ENCODE measurements at places on chromosomes 1 and 21.

- no peak for DNase-seq
Measured at GRCh38 chr1:118206966-118207365, 21.9 kb upstream of the SPAG17 start.

- no peak for DNase-seq
Measured at GRCh38 chr1:103024051-103024450, 84.3 kb downstream of the COL11A1 start.

- DNase-seq, result no peak
Measured at GRCh38 chr21:34129901-34130715, 56.7 kb downstream of the MRPS6 start.

DNA sequence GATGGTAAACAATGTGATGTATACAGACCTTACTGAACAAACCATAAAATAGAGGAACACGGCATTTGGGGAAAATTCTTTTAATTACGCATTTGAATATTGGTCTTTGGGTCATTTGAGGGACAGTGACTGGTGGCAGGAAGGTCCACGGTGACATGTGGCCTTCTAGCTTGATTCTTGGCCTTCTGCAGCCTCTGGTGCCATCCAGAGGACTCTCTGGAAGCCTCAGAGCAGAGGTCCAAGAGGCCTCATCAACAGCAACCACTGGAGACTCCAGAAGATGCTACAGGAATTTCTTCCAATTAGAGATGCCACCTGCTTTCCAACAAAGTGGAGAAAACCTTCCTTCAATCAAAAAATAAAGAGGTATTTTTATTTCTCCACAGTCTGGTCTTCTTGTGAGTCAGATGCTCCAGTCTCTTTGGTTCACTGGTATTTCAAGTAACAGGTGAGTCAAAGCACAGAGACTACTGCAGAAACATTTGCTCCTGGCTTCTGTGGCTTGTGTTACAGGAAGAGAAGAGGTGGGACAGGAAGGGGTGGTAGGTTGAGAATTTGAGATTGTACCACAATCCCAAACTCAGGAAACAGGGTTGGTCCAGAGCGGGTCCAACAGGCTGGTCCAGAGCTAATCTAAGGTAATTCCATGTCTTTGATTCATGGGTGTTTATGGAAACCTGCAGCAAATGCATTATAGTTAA is 2.7 kb upstream of the F5 start:
- DNase-seq, result no peak

DNA sequence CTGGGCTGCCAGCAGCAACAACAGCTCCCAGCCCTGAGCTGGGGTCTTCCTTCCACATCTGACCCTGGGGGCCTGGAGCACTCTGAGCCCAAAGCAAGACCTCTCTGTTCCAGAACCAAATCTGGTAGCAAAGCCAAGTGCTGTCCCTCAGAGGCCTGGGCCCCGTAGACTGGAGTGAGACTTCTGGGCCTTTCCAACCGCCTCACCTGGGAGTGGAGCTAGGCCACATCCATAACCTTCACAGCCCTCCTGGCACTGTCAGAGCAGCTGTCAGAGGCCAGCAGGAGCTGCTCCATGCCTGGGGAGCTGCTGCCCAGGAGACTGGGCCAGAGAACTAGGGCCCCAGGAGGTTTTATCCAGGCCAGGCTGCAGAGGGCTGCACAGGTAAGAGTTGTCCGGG is 15.4 kb upstream of the SLC5A9 start:
- no peak for DNase-seq

DNA sequence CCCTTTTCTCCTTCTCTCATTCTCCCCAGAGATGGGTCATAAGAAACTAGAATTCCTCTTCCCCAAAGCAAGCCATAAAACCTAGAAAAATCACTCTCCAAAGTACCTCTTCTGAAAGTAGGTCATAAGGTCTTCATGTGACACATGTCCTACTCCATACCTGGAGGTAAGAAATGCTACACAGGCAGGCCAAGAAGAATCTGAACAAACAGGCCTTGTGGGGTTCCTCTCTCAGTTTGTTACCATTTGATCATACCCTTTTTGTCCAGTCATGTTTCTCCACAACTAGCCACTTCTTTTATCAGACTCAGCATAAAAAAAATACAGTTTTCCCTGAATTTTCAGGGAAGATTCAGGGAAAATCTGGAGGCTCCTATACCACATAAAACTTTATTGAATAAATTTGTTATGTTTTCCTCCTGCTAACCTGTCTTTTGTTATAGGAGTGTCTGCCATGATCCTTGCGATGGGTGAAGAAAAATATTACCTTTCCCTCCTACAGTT is 134.4 kb upstream of the LMO4 start:
- DNase-seq, result no peak

GRCh38 chr1:247110627-247111258 is 6.6 kb upstream of the ZNF669 start:
- no peak for DNase-seq

GRCh38 chr1:216020743-216021345 is 402.4 kb downstream of the USH2A start:
- DNase-seq, result no peak

GRCh38 chr1:117371441-117372151 is 4.3 kb downstream of the MAN1A2 start:
- no peak for DNase-seq

DNA sequence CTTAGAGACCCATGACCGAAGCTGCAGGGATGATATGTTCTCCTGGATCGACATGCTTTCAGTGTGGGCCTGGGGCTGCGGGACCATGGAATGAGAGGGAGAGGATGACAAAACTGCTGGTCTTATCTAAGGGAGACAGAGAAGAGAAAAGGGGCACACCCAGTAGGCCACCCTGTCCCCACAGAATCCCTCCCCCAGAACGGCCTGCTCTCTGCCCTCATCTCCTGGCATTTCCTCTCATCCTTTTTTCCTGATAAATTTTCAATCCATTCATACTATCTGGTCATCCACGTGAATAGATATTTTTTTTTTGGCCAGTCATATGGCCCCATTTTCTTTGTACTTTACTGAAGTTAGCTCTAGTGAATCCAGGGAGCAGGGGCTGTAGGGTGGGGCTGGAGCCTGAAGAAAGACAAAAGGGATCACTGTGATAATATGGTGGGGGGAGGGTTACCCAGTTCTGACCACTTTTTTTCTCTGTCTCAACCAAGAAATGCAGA is at the start of gene PKLR:
Gene PKLR (minus strand): TSS at position 97 of the 500 bp plus-strand sequence. CDS start 43 bp downstream, at position 54.
- no peak for DNase-seq

DNA sequence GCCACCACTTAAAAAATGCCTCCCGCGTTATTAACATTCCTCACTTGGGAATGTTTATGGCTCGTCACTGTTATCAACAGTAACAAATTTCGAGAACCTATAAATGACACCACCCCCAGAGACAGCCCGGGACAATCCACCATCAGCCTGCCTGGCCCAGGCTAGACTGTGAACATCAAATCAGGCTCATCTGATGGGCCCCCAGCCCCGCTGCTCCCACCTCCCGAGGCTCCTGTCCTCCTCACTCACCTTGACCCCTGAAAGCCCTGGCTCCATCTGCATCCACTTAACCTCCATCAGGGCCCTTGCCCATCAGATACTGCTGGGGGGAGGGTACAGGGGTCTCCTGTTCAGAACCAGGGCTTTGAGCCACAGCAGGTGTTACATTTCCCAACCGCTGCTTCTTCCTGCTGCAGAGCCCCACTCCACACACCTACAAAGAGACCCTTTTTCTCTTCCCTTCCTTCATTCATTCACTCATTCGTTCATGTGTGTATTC is 156.5 kb upstream of the VAMP3 start:
- DNase-seq, result no peak

DNA sequence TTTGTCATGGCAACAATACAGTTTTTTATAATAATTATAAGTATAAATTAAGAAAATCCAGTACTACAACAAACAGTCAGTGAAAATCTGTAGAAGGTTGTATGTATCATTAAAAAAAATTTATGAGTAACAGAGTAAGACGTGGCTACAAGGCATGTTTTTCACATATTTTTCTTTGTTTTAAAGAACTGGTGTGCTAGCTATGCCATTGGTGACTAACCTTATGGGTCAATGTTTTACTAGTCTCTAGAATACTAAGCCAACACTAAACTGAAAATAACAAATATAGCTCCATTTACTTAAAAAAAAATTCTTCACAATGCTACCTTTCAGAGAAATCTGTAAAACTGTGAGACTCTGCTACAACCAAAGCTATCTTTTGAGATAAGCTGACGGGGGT is 261.5 kb downstream of the ADGRL2 start:
- no peak for DNase-seq

DNA sequence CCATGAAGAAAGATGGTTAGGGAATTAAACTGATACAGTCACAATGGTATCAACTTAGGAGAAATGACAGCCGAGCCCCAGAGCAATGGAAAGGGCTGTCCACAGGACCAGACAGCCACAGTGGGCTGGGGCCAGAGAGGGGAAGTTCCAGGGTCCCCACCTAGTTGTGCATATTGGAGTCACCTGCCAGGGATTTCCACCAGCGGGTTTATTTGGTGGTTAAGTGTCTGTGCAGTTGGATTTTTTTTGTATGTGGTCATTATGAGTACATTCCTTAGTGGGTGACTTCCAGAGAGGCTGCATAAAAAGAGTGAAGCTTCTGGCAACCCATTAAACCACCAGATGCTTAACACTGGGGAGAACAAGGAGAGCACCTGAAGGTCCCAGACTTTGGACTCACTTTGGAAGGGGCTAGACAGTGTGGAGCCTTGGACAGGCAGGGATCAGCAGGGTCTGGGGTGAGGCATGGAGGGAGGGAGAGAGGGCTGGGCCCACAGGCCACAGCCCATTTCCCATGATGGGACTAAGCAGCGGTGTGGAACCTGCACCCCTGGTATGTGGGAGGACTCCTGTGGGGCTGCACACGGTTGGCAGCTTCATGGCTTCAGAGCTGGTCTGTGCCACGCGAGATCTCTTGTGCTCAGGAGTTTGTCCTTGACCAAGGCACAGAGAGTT is 7.8 kb upstream of the PTTG1IP start:
- no peak for DNase-seq
